Naive thymus-derived CD8-positive, alpha-beta T cell (primary cell): ENCODE measurements at places on chromosomes 1 and 21.

DNA sequence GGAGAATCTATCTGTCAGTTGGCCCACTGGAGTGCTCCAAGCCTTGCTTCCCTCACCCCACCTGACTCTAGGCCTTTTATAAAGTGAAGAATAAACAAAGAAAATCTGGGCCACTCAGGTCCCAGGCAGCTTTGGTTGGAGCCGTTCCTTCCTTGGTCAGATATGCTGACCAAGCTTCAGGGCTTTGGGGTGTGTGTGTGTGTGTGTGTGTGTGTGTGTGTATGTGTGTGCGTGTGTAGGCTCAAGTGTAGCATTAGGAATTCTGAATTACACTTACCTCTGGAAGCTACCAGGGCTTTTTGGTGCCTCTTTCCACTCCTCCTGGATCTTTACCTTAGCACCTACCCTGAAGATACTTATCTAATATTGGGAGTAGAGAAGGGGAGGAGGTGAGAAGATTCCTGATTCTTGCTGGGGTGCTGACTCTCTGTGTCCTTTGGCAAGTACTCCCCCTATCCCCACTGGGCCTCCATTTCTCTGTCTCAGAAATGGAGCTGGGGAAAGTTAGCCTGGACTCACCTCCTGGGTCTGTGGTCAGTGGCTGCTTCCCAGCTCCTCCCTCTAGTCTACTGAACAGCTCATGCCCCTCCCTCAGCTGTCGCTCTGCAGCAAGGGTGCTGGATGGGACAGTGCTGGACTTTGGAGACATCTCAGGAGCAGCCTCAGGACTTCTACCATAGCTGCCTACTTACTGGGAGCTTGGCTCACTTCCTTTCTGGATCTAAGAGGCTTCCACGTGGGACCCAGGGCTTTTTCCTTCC is 10.8 kb downstream of the FOXD2 start:
- no peak for DNase-seq

- DNase-seq = no peak
These were observed at the start of gene MFAP2 for GRCh38 chr1:16980473-16981268. Gene MFAP2, minus strand, starts transcription at chr1:16980620. Its CDS starts 2,347 bp downstream, at chr1:16978273.

DNA sequence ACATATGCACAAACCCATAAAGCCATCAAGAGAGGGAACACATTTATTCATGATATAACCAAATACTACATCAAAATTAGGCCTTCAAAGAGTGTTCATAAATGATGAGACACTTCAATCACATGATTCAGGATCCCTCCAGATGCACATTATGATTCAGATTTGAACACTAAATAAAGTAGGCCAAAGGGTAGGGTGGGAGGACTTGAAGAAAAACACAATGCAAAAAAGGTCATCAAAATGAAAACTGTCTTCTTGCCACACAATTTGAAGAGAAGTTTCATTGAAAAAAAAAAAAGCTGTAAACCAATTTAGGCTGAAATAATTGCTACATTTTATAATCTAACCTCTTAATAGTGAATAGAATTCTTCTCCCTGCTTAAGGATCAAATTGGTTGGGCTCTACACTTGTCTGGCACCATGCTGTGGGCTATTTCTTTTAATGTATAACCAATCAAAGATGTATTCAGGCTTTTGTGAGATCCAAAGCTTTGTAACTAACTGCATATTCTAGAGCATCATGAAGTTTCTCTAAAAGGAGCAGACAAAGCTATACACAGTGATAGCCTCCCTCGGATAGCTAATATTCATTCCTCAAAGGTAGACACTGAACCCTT is 58.1 kb downstream of the ZSWIM5 start:
- no peak for DNase-seq

- DNase-seq = no peak
These were observed 17.3 kb downstream of the SLC9A1 start for GRCh38 chr1:27137544-27138075.

- no peak for DNase-seq
These were observed 314.1 kb downstream of the PLPP3 start for GRCh38 chr1:56265216-56265615.

- no peak for DNase-seq
These were observed 52.5 kb downstream of the CDC14A start for GRCh38 chr1:100404821-100405220.

DNA sequence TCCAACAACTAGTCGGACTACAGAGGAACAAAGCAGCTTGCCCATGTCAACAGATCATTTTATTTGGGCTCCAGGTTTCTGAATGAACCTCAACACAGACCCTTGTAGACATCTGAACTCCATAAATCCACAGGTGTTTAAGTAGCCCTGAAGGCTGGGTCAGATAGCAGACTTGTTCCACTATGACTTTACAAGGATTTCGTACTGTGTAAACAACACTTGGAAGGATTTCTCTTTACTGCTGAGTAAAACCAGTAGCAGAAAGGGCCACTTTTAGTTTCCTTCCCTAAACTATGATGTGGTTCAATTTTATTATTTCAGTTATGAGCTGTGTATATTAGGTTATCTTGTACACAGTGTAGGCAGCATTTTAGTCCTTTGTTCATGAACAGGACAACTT is 316.4 kb upstream of the ADGRL2 start:
- DNase-seq = no peak

GRCh38 chr1:154760469-154760933 is 109.6 kb downstream of the KCNN3 start:
- DNase-seq = peak; percentile 83

GRCh38 chr1:201501812-201502510 is 5.0 kb downstream of the CSRP1 start:
- no peak for DNase-seq

- DNase-seq = no peak
These were observed 127.0 kb downstream of the PLPP3 start for GRCh38 chr1:56452027-56453011.

- DNase-seq = no peak
These were observed 97.0 kb downstream of the GDAP2 start for GRCh38 chr1:117832453-117832852.

- no peak for DNase-seq
These were observed 13.1 kb upstream of the DUSP12 start for GRCh38 chr1:161736335-161736969.

GRCh38 chr1:55867304-55867843 is 652.2 kb upstream of the USP24 start:
- DNase-seq = no peak

DNA sequence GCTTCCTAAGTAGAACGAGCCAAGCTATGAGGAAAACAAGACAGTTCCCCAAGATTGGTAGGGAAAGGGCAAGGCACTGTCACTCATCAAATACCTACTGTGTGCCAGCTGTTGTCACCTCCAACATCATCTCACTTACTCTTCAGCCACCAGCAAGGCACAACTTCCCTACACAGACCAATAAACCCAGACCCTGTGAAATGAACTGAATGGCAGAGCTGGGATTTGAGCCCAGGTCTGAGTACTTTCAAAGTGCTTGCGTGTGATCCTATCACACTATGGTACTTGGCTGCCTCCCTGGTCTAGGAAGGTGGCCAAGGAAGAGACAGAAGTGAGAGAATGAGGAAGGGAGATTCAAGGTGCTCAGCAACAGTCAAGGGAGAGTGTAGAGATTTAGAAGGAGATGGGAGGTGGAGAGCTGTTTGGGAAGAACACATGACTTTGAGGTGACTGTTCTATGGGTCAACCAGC is 16.7 kb upstream of the TRIM63 start:
- no peak for DNase-seq

DNA sequence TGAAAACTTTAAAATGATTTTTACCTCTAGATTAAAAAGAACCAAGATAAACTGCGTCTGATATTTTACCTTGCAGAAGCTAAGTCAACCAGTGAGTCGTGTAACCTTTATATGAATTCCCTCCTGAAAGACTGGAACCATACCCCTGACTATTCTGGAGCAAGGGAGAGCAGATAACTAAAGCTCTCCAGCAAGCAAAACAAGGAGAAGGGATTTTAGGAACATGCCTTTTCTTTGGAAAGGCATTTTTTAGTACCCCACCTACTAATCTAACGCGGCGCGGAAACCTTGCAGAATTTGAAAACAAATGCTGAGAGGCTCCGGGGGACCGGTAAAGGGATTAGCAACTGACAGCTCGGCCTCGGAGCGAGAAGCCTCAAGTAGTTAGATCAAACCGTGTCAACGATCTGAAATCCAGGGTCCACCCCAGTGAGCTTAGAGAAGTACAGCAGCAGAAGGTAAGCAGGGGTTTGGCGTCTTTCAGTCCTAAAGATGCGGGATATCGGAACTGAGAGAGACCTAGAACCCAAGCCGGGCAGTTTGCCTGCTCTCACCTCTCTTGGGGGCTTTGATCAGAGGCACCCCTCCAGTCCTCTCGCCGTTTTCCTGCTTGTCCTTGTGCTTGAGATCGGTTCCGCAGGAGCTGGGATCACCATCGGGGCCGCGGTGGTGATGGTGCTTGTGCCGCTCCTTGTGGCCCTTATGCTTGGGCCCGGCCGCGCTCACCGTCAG is 954 bp downstream of the RSBN1 start:
- DNase-seq = no peak

GRCh38 chr1:47434051-47434842 is 3.6 kb upstream of the FOXD2 start:
- DNase-seq = no peak
